ENCODE measurements at places on chromosomes 16 and 17.
A peak's percentile ranks its signal among the peaks of the same experiment; 100 is the strongest.

- no peak for ATAC-seq
These were observed 56.9 kb downstream of the WWP2 start for GRCh38 chr16:69818891-69819545.

- no peak for ATAC-seq
These were observed 16.7 kb upstream of the ERN2 start for GRCh38 chr16:23729503-23730424.

DNA sequence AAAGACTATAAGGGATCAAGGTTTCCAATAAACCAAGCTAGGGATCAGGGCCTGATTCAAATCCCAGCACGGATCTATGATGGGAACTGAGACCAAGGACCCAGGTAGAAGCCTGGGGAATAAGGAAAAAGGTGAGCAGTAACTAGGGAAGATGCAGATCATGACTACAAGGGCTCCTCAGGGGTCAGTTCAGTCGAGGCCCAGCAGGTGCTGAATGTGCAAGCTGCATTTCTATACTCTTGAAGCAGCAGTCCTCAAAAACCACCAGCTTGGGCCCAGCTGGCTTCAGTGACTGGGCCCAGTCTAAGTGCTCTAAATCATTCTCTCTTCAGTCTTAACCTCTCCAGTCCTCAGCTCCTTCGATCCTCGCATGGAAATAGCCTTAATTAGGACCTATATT is 228.8 kb upstream of the AXIN2 start:
- no peak for ATAC-seq

GRCh38 chr16:86642087-86642486 is 63.7 kb downstream of the FOXL1 start:
- no peak for ATAC-seq

DNA sequence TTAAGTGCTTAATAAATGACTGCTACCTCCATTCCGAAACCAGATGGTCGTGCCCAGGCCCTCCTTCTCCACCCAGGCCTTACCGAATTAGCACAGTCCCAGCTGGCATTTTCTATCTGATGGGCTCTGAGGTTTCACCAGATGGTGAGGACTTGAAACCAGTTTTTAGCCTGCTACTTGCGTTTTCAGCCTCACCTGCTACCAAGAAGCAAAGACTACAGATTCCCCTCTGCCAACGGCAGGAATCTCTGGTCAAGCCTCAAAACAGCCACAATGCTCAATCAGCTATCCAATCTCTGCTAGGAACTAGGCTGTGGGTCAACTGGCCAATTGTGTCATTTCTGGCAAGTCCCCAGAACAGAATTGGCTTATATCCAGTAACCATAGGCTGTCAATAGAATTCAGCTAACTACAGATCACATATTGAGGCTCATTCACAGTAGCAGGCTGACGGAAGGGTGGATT is 11.7 kb downstream of the PECAM1 start:
- ATAC-seq = peak; percentile 50

DNA sequence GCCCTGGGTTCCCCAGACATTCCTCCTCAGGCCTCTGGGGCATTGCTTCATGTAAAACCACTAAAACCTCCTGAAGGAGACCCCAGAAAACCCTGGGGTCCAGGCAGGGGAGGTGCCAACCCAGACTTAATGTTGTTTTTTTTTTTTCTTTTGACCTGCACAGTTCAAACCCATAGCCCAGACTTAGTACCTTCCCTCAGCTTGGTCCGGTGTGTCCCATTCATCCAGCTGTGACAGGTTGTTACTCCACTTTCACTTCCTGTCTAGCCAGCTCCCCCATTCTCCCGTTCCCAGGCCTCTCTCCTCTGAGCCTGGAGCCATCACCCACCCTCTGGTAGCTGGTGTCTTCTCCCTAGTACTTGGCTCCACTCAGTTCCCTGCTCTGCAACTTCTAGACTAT is 4.8 kb downstream of the CDR2L start:
- ATAC-seq = no peak

DNA sequence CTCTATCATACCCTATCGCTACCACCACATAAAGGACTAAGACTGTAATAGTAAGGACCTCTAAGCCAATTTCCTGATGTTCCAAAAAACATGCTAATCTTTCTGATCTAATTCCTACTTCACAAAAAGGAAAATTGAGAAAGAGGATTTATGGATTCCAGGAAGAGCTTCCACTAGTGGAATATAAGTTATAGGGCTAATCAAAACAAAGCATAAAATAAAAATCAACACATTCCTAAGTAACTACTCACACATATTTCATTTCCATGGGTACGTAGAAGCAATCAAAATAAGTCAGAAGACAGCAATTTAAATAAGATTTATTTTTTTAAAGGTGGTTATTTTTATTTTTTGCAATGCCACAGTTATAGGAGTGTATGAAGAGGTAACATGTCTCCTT is 12.4 kb downstream of the CCDC43 start:
- ATAC-seq = no peak

DNA sequence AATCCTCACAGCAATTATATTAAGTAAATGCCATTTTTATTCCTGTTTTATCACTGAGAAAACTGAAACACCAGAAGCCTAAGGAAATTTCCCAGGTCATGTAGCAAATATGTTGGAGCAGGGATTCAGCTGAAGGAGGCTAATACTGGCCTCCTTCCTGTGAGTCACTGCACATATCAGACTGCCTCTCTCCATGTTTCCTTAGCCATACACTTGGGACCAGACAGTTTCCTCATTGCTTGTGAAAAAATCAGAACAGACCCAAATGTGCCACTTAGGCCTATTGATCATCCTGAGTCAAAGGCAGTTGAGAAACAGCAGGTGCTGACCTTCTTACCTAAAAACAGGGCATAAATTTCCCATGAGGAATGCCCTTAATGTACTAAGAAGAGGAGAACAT is 18.9 kb upstream of the ELAC2 start:
- no peak for ATAC-seq

DNA sequence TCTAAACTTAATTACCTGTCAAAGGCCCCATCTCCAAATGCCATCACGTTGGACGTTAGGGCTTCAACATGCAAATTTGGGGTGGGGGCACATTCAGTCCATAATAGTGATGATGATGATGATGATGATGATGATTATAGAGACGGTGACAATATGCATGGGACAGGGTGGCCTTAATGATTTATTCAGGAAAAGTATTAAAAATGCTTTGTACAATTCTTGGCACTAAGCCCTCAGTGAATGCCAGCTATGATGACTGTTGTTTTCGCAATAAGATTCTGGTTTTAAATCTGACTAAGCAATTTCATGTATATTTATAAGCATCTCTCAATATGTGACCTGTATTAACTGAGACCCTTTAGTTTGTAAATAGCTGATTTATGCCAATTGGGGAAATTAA is 106.3 kb downstream of the C16orf95 start:
- ATAC-seq = no peak

DNA sequence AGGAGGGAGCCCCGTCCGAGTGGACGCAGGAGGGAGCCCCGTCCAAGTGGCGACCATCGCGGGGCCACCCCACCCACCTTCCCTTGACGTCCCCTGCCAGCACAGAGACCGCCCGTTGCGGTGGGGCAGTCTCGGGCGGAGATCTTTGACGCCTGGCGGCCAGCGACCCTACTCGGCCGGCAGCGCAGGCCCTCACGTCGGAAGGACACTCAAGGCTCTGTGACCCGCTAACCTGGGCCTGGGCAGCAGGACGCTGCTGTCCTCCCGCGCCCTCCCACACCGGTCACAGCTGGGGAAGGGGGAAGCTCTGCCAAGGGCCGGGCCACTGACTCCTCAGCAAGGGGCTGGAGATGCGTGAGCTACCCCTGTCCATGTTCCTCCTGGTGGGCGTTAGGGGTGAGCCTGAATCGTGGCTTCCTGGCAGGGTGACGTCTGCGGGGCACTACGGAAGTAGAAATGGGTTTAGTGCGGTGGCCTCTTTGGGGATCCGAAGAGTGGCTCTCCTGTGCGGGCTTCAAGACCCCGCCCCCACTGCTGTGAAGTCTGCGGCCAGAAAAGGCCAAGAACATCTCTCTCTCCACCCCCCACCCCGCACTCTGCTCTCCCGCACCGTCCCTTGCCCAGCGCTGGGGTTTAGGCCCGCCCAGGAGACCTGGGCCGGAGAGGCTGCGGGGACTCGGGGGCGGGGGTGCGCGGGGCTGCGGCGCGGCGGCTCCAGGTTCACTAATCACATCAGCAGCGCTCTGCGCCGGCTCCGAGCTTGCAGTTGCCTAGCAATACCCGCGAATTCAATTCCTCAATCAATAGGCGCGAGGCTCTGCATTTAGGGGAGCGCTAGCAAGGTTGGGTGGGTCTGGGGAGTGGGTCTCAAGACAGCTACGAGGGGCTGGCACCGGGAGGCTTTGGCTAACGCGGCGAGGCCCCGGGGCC is 5.8 kb downstream of the CBX8 start:
- ATAC-seq = no peak

GRCh38 chr17:56536766-56537165 is 56.7 kb upstream of the NOG start:
- ATAC-seq = no peak

GRCh38 chr17:45430738-45431530 is 1.7 kb downstream of the ARHGAP27 start:
- no peak for ATAC-seq

- no peak for ATAC-seq
These were observed 398.7 kb downstream of the XYLT1 start for GRCh38 chr16:17072104-17072503.

DNA sequence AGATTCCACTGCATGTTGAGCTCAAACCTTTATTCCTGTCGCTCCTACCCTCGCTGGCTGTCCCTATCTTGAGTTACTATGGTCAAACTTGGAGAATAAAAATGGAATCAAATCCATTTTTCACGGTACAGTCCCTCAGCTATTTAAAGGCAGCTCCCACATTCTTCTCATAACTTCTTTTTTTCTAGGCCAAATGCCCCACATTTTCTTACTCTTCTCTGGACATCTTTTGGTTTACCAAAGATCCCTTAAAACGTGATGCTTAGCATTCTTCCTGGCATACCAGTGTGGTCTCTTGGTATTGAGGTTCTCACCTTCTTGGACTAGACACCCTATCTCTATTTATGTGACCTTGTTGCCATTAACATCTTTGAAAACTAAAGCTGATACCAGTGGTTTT is 48.3 kb upstream of the MAF start:
- ATAC-seq = no peak

Measured in gastroesophageal sphincter (tissue), 4 donors.